ENCODE measurements at places on chromosomes 13 and 19.

- no peak for DNase-seq
These were observed 78.0 kb downstream of the ATP11A start for GRCh38 chr13:112767506-112768471.

GRCh38 chr19:20102097-20102496 lies 24.3 kb downstream of the ZNF90 start:
- no peak for DNase-seq

GRCh38 chr19:3190921-3191805 lies 5.4 kb downstream of the NCLN start:
- DNase-seq, result no peak

GRCh38 chr13:43285933-43286597 lies 262.7 kb downstream of the DNAJC15 start:
- peak; percentile 69 for DNase-seq

- no peak for DNase-seq
These were observed 6.4 kb upstream of the ERICH6B start for GRCh38 chr13:45621950-45622349.

DNA sequence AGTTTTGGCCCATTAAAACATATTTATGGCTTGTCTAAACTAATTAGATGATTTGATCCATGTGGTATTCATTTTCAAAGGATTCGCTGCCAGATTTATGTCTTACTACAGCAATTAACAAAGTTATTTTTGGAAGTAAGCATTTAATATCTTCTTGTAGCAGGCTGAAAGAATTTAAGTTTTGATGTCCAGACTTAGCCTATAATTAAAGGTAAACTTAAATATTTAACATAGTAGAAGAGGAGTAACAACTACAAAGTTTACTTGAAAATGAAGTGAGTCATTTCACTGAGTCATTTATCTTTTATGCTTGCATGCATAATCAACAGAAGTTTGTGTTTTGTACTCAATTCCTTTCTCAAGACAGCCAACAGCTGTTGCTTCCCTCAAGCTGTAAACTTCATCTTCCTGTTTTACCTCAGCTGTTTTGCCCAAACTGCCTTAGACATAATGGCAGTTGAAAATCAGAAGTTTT lies 58.1 kb downstream of the EDNRB start:
- peak; percentile 71 for DNase-seq

DNA sequence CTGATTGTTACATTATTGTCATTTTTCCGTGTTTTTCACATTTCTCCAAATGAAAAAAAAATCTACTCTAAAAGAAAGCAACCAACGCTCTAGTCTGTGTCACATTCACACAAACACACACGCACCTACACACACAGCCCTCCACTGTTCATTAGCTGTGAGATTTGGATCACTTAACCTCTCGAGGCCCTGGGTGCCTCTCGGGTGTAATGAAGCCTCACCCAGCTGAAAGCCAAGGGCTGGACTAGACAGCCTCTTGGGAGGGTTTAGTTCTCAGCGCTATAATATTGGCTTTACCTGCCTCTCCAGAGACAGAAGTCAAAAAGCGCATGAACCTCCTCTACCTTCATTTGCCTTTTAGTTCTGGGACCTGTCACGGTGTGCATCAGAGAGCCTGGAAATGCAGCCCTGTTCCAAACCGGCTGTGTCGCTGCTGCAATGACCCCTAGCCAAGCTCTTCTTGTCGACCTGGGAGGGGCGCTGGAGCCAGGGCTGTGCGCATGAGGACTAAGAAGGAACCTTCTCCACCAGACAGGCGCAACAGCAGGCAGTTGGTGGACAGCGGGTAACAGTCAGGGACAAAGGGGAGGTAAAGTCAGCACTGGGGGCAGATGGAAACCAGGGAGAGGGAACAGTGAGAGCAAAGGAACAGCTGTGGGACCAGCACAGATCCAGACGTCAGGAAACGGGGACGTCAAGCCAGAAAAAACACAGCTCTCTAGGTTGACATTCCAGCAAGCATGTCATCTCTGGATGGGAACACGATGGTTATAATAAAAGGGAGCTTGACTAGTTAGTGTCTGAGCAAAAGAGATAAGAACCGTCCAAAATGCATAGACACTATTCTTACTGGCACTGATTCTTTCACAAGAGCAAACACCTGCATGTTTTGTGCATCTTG lies 375.9 kb downstream of the EFNB2 start:
- no peak for DNase-seq

GRCh38 chr19:49328741-49329140 lies 3.8 kb upstream of the SLC6A16 start:
- DNase-seq, result no peak

DNA sequence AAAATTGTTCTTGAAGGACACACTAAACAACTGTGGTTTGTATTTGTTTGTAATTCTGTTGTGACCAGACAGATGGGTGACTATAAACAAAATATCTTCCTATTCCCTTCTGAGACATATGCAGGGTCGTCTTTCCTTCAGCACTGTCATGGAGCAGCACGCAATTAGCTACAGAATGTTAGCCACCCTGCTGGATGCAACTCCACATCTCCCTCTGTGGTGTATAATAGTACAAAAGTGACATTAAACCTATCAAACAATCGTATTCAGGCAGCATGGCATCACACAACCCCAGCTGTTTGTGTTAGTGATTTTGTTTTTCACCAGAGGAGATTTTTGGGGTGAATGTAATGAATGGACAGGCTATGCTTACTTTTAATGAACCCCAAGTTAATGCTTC lies 146.2 kb downstream of the GPC6 start:
- no peak for DNase-seq

GRCh38 chr13:110714797-110715394 lies 1.4 kb downstream of the ING1 start:
- DNase-seq, result peak; percentile 36

DNA sequence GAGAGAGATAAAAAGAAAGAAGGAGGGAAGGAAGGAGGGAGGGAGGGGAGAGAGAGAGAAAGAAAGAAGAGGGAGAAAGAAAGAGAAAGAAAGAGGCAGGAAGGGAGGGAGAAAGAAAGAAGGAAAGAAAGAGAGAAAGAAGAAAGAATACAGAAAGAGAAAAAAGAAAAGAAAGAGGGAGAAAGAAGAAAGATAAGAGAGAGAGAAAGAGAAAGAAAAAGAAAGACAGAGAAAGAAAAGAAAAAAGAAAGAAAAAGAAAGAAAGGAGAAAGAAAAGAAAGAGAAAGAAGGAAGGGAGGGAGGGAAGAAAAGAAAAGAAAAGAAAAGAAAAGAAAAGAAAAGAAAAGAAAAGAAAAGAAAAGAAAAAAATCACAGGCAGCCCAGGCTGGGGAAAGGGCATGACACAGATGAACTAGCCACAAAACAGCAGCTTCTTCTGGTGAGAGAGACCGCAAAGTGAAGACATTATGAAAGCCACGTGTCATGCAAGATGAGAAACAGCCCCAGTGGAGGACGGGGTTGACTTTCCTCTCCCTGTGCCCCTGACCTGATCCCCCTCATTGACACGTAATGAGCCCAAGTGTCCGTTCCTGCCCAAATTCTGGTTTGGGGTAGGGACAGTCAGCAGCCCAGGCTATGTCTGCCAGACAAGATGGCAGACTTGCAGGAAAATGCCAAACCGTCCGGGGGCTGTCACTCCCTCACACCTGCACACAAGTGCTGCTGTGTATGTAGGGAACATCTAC lies 102.1 kb downstream of the INSR start:
- DNase-seq, result no peak

DNA sequence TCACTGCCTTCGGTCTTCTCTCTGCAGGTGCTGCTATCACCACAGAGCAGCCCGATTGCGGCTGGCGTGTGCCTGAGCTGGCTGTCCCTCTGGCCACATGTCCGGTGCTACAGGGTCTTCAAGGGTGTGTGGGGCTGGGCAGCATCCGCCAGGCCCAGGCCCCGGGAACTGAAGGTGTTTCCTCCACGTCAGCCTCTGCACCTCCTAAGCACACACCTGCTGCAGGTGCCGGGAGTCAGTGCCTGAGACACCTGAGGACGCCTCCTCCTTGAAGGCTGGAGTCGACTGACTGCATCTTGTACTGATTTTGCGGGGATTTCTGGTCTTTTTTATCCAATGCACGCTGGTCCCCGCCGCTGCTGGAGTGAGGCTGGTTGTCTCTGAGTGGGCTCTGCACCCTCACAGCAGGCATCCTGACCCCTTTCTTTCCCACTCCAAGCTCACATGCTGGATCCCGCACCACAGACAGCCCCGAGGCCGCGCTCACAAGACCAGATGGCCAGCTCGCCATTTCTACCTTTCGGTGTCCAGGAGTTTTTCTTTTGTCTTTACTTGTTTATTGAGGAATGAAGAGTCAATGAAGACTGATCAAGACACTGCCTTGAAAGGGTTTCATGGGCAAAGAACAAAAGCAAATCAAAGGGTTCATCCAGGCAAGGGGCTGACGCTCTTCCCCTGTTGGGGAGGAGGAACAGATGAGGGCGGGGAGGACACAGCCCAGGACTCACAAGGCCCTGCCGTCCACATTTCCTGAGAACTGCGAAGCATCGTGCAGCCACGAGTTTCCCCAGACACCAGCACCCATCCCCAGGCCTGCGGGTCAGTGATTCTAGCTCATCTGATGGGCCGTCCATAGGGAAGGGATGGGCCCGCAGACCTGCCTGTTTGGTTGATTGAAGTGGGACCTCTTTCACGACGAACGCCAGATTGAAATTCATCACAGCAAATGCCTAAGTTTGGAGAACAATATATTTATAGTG lies 203.8 kb upstream of the SOX1 start:
- no peak for DNase-seq

All from fibroblast of the aortic adventitia (primary cell).